NCI-H460 (cell line): ENCODE measurements at places on chromosomes 1 and 21.

DNA sequence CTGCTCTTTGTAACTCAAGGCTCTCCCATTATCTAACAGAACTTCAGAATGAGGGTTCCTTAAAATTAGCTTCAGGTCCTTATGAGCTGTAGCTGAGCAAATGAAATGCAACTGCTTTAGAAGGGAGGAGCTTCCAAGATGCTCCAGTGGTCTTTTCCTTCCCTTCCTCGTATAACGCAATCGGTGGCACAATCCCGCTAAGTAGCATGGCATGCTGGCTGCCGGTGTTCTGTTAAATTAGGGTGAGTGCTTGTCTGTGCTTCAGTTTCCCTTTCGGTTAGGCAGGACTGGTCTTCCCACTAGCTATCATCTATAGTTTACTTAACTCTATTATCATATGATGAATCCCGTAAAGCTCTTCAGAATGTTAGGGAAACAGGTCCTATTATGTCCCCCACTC is 917 bp downstream of the KIAA0040 start:
- no peak for DNase-seq

DNA sequence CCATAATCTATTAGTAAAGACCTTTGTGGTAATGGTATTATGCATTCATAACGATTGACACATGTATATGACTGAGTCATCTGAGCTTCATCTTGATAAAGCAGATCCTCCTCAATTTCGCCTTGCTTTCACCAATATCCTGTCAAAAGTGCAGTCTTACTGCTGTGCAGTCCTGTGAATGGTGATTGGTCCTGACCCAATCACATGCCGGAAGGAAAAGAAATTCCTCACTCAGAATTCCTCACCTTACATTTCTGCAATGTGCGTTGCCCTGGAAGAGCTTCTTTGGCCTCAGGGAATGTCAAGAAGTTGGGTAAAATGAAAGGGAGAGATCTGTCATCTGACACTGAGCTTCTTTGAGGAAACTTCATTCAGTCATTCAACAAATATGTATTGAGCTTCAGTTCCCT is 121.0 kb upstream of the TSPAN2 start:
- peak; percentile 11 for DNase-seq

DNA sequence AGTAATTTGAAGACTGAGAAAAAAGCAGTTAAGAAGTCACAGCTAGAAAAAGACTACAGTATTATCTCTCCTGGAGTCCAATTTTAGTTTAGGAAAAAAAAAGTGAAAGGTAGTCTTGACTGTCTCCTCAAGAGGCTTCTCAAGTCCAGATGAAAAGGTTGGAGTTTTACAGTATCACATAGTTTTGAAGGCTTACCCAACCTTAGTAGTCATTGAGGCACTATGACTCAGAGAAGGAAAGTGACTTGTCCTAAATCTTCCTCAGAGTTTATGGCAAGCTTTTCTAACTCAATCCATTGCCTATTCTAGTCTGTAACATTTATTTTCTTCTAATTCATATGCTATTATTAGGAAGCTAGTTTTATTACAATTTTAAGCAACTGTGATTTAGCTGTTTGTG is 174.9 kb downstream of the DPYD start:
- DNase-seq = no peak

- DNase-seq = no peak
Measured at GRCh38 chr1:192153276-192153675, 5.0 kb upstream of the RGS18 start.

- no peak for DNase-seq
Measured at GRCh38 chr1:219880765-219881457, 47.4 kb downstream of the SLC30A10 start.

DNA sequence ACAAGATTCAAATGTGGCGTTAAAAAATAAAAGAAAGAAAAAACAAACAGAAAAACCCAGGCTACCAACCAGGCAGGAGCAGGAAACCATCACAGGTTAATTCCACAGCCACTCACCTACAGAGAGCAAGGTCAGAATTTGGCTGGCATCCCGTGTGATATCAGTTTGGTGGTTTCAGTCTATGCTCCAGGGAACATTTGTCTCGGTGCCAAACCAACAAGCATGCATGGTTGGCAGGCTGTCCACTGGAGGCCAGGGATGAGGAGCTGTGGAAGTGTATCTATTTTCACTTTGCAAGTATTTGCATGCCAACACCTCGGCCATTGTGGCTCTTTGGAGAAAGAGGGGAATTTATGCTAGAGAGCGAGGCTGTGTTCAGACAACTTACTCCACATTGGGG is 53.1 kb upstream of the PROX1 start:
- no peak for DNase-seq
